Vagina (tissue), 2 donors: ENCODE measurements at places on chromosomes 12 and 14. TPM values are rescaled to one million over a fixed set of nuclear protein-coding genes. Genes with fewer than 3 reads are reported as not detected.

The GPR162 gene
- 3.2 TPM for total RNA-seq

The WIF1 gene
- total RNA-seq = 27.3 TPM

The CDKN3 gene
- 6.6 TPM for total RNA-seq

The RFLNA gene
- total RNA-seq = 1.7 TPM

The RPS6KA5 gene
- total RNA-seq = 5.2 TPM

The SLC8A3 gene
- 0.49 TPM for total RNA-seq

The CACNA1C gene
- total RNA-seq = 9.8 TPM

The MGST1 gene
- 292 TPM for total RNA-seq

The KLRC3 gene
- total RNA-seq = not detected

The NTN4 gene
- 21.9 TPM for total RNA-seq

The DRAM1 gene
- total RNA-seq = 18.9 TPM

The GLS2 gene
- 5.2 TPM for total RNA-seq

The MTERF2 gene
- 14.5 TPM for total RNA-seq

GRCh38 chr14:88228522-88229236 is 94.4 kb downstream of the KCNK10 start:
- H3K4me1 ChIP-seq = no peaks in the 10 kb centered on the region
- no peaks in the 10 kb centered on the region for H3K27me3 ChIP-seq
- H3K27ac ChIP-seq = no peak overlapping the region
- DNase-seq = no peak

GRCh38 chr12:121918679-121919038 is 267 bp downstream of the CFAP251 start:
- H3K4me3 ChIP-seq = peak overlapping the region; percentile 29
- peaks cover 8% of the 10 kb centered on the region for H3K4me1 ChIP-seq
- H3K27me3 ChIP-seq = no peaks in the 10 kb centered on the region
- H3K36me3 ChIP-seq = peaks cover 12% of the 10 kb centered on the region

GRCh38 chr14:30225176-30225575 is 297.5 kb upstream of the PRKD1 start:
- no peaks in the 10 kb centered on the region for H3K36me3 ChIP-seq
- peaks cover 23% of the 10 kb centered on the region for H3K4me1 ChIP-seq
- no peak for DNase-seq
- no peak overlapping the region for H3K27ac ChIP-seq
- H3K27me3 ChIP-seq = no peaks in the 10 kb centered on the region

GRCh38 chr12:85803923-85804322 is 32.3 kb downstream of the RASSF9 start:
- H3K4me1 ChIP-seq = no peaks in the 10 kb centered on the region
- no peaks in the 10 kb centered on the region for H3K36me3 ChIP-seq
- no peak overlapping the region for H3K4me3 ChIP-seq
- no peak for DNase-seq
- no peak overlapping the region for H3K27ac ChIP-seq

- H3K27ac ChIP-seq = no peak overlapping the region
- no peaks in the 10 kb centered on the region for H3K36me3 ChIP-seq
- peaks cover 7% of the 10 kb centered on the region for H3K4me1 ChIP-seq
- H3K27me3 ChIP-seq = no peaks in the 10 kb centered on the region
Observed at GRCh38 chr12:48881686-48882314, 16.1 kb upstream of the RND1 start.

DNA sequence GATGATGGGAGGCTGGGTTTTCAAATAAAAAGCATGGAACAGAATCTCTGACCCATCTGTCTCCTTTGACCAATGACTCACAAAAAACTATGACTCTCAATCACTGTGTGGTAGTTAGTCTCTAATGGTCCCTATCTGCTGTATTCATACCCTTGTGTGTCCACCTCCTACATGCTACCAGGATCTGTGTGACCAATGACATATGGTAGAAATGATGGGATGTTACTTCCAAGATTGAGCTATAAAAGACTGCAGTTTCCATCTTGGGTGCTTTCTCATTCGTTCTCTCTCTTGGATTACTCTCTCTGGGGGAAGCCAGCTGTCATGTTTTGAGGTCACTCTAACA is 144.7 kb upstream of the BTG1 start:
- peaks cover 11% of the 10 kb centered on the region for H3K4me1 ChIP-seq
- H3K27ac ChIP-seq = no peak overlapping the region
- H3K36me3 ChIP-seq = no peaks in the 10 kb centered on the region
- H3K4me3 ChIP-seq = no peak overlapping the region
- DNase-seq = no peak
- H3K27me3 ChIP-seq = no peaks in the 10 kb centered on the region

GRCh38 chr12:4031703-4032291 is 158.6 kb upstream of the PARP11 start:
- peak overlapping the region; percentile 98 for H3K27ac ChIP-seq
- H3K27me3 ChIP-seq = no peaks in the 10 kb centered on the region
- peak overlapping the region; percentile 56 for H3K4me3 ChIP-seq
- no peak for DNase-seq
- peaks cover 31% of the 10 kb centered on the region for H3K4me1 ChIP-seq

GRCh38 chr14:73741876-73742519 is 27.8 kb upstream of the PNMA1 start:
- DNase-seq = no peak
- H3K36me3 ChIP-seq = no peaks in the 10 kb centered on the region
- peak overlapping the region; percentile 93 for H3K27ac ChIP-seq
- H3K4me1 ChIP-seq = peaks cover 88% of the 10 kb centered on the region
- no peaks in the 10 kb centered on the region for H3K27me3 ChIP-seq

GRCh38 chr12:119841433-119842210 is 35.5 kb downstream of the CIT start:
- H3K4me3 ChIP-seq = no peak overlapping the region
- no peaks in the 10 kb centered on the region for H3K36me3 ChIP-seq
- no peaks in the 10 kb centered on the region for H3K27me3 ChIP-seq
- peaks cover under 1% of the 10 kb centered on the region for H3K4me1 ChIP-seq
- no peak for DNase-seq

- H3K27me3 ChIP-seq = no peaks in the 10 kb centered on the region
- H3K4me3 ChIP-seq = no peak overlapping the region
- DNase-seq = no peak
- H3K4me1 ChIP-seq = peaks cover 11% of the 10 kb centered on the region
- H3K27ac ChIP-seq = no peak overlapping the region
Observed at GRCh38 chr14:54182419-54183045, 214.3 kb upstream of the CDKN3 start.

GRCh38 chr12:51465491-51465890 is 40.9 kb downstream of the SLC4A8 start:
- no peaks in the 10 kb centered on the region for H3K27me3 ChIP-seq
- H3K4me3 ChIP-seq = no peak overlapping the region
- H3K36me3 ChIP-seq = no peaks in the 10 kb centered on the region
- H3K4me1 ChIP-seq = no peaks in the 10 kb centered on the region
- H3K27ac ChIP-seq = no peak overlapping the region

DNA sequence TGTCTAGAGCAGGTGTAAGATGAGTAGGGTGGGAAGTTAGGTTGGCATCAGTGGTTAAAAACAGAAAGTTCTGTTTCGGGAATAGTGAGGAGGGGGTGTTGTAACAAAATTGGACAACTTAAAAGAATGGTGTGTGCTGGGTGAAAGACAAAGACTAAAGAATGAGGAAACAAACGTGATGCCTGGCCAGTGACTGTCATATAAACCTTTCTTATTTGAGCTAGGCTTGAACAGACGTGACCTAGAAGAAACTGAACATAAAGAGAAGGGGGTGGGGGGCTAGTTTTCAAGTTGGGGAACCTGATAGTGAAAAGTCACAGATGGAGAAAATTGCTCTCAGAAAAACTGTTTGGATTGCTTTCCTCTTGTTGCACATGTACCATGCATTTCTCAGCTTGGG is 39.6 kb downstream of the RAD52 start:
- H3K36me3 ChIP-seq = peaks cover 81% of the 10 kb centered on the region
- no peaks in the 10 kb centered on the region for H3K27me3 ChIP-seq
- H3K4me3 ChIP-seq = no peak overlapping the region
- H3K27ac ChIP-seq = no peak overlapping the region
- H3K4me1 ChIP-seq = no peaks in the 10 kb centered on the region

- no peaks in the 10 kb centered on the region for H3K27me3 ChIP-seq
- peak overlapping the region; percentile 18 for H3K27ac ChIP-seq
- no peak for DNase-seq
- peaks cover 5% of the 10 kb centered on the region for H3K4me1 ChIP-seq
Observed at GRCh38 chr12:5660238-5660637, 228.3 kb downstream of the NTF3 start.

GRCh38 chr12:32334371-32334777 is 65.0 kb upstream of the FGD4 start:
- H3K4me1 ChIP-seq = no peaks in the 10 kb centered on the region
- H3K27me3 ChIP-seq = no peaks in the 10 kb centered on the region
- DNase-seq = no peak
- H3K27ac ChIP-seq = no peak overlapping the region

- H3K4me1 ChIP-seq = peaks cover 34% of the 10 kb centered on the region
- DNase-seq = no peak
- H3K4me3 ChIP-seq = peak overlapping the region; percentile 99
- H3K27me3 ChIP-seq = no peaks in the 10 kb centered on the region
- peak overlapping the region; percentile 99 for H3K27ac ChIP-seq
Observed at GRCh38 chr12:105107171-105107493, 399 bp upstream of the WASHC4 start.

DNA sequence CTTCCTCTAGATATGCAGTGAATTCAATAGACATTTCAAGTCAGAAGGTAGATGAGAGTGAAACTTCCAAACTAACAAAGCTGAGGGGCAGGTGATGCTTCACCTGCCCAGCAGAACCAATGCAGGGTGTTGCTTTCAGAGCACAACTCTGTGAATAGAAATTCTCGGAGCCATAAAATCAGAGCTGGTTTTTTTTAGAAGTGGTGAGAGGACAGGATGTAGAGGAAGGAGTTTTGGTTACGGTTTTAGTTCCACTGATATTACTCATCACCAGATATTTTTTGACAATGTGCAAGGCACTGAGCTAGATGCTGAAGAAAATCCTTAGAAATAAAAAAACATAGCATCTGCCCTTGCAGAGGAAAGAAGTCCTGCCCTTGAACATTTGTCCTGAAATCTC is 62.2 kb downstream of the BMP4 start:
- H3K4me3 ChIP-seq = no peak overlapping the region
- no peak overlapping the region for H3K27ac ChIP-seq
- H3K36me3 ChIP-seq = no peaks in the 10 kb centered on the region
- no peaks in the 10 kb centered on the region for H3K4me1 ChIP-seq
- H3K27me3 ChIP-seq = no peaks in the 10 kb centered on the region

DNA sequence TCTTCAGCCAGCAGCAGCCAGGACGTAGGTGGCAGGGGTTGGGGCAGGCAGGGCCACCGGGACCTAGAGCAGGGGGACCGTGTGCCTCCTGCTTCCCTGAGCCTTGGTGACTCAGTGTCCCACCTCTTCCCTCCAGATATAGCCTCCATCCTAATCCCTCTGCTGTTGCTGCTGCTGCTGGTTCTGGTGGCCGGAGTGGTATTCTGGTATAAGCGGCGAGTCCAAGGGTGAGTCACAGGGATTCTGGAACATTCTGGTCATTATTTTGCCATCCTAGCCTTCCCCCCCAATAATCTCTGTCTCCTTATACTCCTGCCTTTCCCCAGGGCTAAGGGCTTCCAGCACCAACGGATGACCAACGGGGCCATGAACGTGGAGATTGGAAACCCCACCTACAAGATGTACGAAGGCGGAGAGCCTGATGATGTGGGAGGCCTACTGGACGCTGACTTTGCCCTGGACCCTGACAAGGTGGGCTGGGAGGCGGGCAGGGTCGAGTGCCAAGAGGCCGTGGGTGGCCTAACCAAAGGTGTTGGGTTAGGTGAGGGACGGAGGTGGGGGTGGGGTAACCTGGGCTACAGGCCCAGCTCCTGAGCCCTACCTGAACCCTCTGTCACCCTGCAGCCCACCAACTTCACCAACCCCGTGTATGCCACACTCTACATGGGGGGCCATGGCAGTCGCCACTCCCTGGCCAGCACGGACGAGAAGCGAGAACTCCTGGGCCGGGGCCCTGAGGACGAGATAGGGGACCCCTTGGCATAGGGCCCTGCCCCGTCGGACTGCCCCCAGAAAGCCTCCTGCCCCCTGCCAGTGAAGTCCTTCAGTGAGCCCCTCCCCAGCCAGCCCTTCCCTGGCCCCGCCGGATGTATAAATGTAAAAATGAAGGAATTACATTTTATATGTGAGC is 4.5 kb upstream of the NXPH4 start:
- no peaks in the 10 kb centered on the region for H3K27me3 ChIP-seq
- no peak overlapping the region for H3K4me3 ChIP-seq
- H3K36me3 ChIP-seq = peaks cover 48% of the 10 kb centered on the region
- H3K27ac ChIP-seq = no peak overlapping the region

DNA sequence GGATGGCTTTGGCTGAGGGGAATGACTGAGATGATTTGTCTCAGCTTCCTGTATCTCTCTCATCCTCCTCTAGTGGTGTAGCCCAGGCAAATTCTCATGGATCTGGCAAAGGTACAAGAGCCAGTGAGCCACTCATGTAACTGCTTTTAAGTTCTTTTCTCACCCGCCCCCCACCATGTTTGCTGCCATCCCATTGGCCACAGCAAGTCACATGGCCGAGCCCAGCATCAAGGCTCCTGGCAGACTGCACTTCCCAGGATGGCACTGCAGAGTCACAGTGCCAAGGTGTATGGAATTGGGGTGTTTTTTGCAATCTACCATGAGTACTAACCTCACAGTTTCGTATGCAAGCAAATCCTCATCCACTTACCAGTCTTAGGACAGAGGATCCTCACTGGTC is 50.9 kb downstream of the CHST11 start:
- DNase-seq = no peak
- no peaks in the 10 kb centered on the region for H3K36me3 ChIP-seq
- H3K27me3 ChIP-seq = no peaks in the 10 kb centered on the region
